Forelimb muscle (tissue), 1 donor: ENCODE measurements at places on chromosomes 16 and 17.
A peak's percentile ranks its signal among the peaks of the same experiment; 100 is the strongest.

DNA sequence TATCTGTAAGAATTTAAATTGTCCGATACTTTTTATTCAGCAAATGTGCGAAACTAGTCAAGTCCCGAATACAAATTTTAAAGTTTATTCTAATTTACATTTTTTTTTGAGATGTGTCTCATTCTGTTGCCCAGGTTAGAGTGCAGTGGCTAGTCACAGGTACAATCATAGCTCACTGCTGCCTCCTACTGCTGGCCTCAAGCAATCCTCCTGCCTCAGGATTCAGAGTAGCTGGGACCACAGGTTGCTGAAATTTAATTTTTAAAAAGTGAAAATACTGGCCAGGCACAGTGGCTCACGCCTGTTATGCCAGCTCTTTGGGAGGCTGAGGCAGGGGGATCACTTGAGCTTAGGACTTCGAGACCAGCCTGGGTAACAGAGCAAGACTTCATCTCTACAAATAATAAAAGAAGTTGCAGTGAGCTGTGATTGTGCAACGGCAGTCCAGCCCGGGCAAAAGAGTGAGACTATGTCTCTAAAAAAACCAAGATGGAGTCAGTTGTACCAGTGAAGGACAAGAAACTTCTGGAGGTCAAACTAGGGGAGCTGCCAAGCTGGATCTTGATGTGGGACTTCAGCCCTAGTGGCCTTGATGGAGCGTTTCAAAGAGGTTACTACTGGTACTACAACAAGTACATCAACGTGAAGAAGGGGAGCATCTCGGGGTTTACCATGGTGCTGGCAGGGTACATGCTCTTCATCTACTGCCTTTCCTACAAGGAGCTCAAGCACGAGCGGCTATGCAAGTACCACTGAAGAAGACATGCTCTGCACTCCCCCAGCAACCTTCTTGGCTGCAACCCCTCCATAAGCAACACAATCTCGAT, 5.6 kb downstream of the POLG2 start:
- no peak for DNase-seq

- no peak for DNase-seq
Observed at GRCh38 chr16:9921997-9922396, 260.2 kb downstream of the GRIN2A start.

GRCh38 chr16:87387942-87388817, 4.0 kb upstream of the MAP1LC3B start:
- peak; percentile 99 for DNase-seq

GRCh38 chr17:39810939-39811728, 53.0 kb downstream of the IKZF3 start:
- no peak for DNase-seq

- no peak for DNase-seq
Observed at GRCh38 chr17:17811381-17812210, 25.2 kb downstream of the SREBF1 start.
